Lung microvascular endothelial cell (primary cell): ENCODE measurements at places on chromosomes 7 and 10.
A peak's percentile ranks its signal among the peaks of the same experiment; 100 is the strongest.

DNA sequence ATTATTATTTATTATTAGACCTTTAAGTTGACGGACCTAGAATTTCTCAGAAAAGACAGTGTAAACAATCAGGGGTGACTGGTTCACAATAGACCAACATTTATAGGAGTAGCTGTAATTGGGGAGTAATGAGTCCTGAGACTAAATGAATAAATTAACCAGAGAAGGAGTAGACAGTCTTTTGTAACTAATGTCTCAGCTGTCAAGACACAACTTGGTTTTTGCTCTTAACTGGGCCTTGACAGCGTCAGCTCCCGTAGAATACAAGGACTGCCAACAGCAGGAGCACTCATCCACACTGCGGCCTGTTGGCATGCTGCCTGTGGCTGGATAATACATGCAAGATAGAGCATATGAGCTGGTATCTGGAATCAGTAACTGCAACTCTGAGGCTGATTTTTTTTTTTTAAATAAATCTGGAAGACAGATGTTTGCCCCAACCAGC lies 123.9 kb downstream of the CACNA2D1 start:
- peak; percentile 19 for DNase-seq

- DNase-seq = no peak
Measured at GRCh38 chr7:94439893-94440381, 45.2 kb downstream of the COL1A2 start.

- no peak for DNase-seq
Measured at GRCh38 chr7:20834656-20835055, 48.0 kb upstream of the SP8 start.

GRCh38 chr7:101330011-101330484 lies 8.4 kb upstream of the IFT22 start:
- no peak for DNase-seq

- DNase-seq = no peak
Measured at GRCh38 chr10:111277661-111278060, 200.8 kb downstream of the ADRA2A start.

GRCh38 chr10:1638889-1639419 lies 98.4 kb downstream of the ADARB2 start:
- no peak for DNase-seq

- DNase-seq = peak; percentile 86
Measured at GRCh38 chr7:139035586-139036353, at the start of gene ZC3HAV1L. TSS of gene ZC3HAV1L (minus strand) at chr7:139036042. CDS start at chr7:139036017, 25 bp downstream.

- DNase-seq = no peak
Measured at GRCh38 chr10:70578371-70578947, 24.1 kb downstream of the PRF1 start.

GRCh38 chr7:106038916-106039315 lies 73.2 kb downstream of the SYPL1 start:
- peak; percentile 30 for DNase-seq

DNA sequence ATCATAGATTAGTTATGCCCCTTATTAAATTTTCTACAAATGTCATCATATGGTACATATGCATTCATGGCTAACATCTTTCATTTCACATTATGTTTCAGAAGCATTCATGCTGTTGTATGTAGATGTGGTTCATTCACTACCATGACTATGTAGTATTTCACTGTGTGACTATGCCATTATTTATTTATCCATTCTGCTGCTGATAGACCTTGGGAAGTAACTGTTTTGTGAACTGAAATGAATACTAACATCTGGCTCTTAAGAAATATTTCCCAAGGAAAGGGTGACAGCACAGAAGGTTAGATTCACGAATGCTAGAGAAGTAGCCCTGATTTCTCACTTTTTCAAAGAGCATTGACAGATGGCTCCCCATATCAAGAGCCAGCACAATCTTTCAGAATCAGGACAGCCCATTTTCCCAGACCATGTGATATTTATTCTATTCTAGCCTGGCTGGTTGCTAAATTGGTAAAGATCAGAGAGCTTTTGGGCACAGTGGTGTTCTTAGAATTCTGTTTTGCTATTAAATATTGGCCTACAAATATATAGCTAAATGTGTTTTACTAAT lies 157.4 kb downstream of the DYNC1I1 start:
- no peak for DNase-seq

- peak; percentile 96 for DNase-seq
Measured at GRCh38 chr10:99659031-99659867, at the start of gene ENTPD7. TSS of gene ENTPD7 (plus strand) at chr10:99659509. CDS start at chr10:99659957, 448 bp downstream.

DNA sequence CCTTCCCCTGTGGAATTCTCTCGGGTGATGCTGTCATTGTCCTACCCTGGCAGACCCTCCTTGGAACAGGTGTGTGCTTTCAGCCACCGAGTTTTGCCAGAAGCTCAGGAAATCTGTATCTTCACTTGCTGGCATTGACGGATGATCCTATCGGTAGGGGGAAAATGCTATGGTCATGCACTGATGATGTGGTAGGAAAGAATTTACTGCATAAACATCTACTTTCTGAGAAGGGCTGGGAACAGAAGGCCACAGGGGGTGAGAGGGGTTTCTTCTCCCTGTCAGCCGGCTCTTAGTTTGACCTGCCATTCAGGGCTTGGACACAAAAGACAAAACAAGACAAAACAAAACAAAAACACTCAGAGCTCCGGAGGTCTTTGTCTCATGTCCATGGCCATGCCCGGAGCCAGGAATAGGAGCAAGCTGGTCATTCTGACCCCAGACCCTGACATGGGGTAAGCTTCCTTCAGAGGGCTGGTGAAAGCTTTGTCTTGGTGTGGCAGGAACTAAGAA lies 43.6 kb upstream of the CARD11 start:
- DNase-seq = no peak

DNA sequence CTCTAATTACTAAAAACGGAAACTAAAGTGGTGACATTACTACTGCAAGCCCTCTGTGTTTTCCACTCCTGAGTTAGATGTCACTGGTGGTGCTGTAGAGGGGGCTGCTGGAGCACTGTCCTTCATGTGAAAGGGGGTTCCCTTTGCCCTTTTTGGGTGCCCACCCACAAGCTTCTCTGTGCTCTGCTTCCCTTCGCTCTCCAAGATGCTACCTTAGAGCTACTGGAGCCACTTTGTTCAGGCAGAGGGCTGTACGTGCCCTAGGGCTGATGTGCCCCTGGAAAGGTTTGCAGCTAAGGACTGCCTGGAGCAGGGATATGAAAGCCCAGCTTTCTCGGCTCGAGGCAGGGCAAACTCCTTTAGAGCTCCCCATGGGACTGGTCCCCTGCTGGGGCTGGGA lies 28.3 kb downstream of the EMX2 start:
- no peak for DNase-seq

GRCh38 chr7:117219485-117219884 lies 103.4 kb downstream of the WNT2 start:
- no peak for DNase-seq

DNA sequence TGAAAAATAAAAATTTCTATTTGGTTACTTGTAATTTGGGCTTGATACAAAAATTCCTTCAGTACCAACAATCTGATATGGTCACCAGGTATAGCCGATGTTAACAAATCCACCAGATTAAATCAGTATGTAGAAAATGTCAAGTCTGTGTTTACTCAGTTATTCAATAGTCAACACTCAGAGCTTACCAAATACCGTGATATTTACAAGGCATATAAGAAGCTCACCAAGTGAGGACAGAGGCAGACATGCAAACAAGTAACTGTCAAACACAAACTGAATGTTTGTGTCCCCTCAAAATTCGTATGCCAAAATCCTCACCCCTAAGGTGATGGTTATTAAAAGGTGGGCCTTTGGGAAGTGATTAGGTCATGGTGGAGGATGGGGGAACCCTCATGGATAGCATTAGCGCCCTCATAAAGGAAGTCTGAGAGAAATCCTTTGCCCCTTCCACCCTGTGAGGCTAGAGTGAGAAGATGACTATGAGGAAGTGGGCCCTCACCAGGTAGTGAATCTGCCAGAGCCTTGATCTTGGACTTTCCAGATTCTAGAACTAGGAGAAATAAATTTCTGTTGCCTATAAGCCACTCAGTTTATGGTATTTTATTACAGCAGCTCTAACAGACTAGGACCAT lies 63.1 kb downstream of the TES start:
- DNase-seq = no peak

DNA sequence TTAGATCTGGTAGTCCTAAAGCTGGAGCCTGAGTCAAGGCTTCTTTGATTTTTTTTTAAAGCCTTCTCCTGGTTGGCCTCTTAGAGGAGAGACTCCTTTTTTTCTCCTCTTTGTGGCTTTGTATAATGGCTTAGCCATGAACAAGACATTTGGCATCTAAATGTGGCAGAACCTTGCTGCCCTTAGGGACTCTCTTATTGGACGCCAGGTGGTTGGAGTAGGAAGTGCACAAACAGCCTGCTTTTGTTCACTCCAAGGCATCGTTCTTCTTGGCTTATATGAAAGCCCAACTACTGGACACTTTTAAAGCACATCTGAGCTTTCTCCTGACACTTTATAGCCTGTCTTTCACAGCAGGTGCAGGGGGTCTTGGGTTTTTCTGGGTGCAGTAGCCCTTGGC lies 25.0 kb downstream of the ZPBP start:
- no peak for DNase-seq

DNA sequence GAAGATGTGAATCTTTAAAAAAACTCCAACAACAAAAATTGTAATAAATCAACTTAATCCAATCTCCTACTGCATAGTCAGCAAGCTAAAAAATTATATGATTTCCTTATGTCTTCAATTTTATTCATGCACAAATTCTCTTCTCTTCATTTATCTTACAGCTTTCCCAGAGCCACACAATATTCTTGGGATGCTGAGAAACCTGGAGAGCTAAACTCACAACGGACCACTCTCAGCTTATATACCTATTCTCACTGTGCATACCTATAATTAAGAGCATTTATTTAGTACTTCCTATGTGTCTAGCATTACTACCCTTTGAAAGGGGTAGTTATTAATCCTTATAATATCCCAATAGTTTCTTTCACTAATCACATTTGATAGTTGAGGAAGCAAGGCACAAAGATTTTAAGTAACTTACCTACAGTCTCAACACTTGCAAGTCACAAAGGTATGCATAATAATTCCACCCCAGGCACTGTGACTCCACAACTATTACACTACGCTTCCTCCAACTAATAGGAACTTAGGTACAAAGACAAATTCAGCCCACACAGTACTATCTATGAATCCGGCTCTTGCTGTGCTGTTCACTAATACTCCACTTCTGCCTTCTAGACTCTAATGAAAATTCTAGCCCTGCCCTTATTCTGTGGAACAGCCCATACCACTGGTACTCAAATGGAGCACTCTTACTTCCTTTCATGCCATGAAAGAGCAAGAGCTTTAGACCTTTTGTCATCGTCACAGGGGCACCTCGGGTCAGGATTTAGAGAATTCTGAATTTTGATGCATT lies 5.1 kb downstream of the CCDC71L start:
- DNase-seq = no peak

DNA sequence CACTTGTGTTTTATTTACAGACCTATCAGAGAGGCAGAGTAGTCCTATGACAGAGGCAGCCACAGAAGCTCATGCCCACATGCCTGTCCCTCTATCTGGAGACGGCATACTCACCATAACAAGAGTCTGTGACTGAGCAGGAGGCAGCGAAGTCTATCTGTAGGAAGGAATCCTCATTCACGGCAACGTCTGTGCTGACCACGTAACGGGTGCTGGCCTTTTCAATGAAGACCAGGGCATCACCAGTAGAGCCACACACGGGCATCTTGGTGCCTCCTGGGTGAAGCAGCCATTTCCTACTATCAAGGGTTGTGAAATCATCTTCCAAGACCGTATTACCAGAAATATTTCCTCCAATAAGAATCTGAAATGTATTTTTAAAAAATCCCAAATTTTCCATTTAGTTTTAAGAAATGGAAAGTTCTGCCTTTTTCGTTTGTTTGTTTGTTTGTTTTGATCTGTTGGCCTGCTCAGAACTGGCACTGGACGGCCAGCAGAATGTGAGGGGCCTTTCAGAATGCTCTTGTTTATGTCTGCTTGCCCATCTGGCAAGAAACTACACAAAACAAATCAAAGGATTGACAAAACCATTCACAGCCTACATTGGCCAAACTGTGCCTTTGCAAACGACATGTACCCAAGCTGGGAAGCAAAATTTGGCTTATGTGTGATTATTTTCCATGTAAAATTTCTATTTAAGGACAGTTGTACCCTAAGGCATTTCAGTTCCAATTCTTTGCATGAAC lies 93.1 kb upstream of the SLC26A5 start:
- no peak for DNase-seq

DNA sequence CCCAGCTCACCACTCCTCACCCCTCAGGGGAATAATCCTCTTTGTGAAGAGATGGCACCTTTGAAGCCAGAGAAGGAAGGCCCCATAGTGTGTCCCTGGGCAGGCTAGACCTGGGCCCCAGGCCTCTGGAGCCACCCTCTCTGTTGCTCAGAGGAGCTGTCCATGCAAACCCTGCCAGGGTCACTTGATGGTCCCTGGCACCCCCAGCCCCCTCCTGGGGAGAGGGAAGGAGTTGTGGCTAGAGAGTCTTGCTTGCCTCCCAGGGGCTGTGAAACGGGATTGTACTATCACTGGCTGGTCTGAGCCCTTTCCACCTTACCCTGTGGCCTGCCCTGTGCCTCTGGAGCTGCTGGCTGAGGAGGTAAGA lies 5.8 kb downstream of the GHRHR start:
- DNase-seq = no peak

DNA sequence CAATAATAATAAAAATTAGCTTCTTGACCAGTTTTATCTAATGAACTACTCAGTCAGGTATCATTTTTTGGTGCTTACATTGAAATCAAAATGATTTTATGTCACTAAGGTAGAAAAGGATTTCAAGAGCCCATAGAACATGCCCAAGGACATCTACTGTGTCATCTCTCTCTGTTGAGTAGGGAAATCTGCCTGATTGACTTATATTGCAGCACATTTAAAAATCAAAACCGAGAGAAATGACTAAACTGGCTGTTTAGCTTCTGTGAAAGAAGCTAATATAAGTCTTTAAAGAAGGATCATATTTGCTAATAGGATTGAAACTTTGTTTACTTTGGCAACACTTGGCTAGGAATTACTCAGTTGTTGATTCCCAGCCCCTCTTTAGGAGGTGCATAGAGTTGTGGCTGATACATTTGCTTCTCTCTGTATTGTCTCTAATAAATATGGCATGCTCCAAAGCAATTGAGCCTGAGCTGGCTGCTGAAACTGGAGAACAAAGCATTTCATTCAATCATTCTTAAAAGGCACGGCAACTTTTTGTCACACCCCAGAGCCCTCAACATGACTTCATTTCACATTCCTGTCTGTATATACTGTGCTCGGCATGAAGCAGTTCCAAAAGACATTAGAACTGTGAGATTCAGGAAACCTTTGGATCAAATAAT lies 1096.9 kb upstream of the POT1 start:
- DNase-seq = no peak

- DNase-seq = no peak
Measured at GRCh38 chr7:110604885-110605284, 486.0 kb upstream of the LRRN3 start.

DNA sequence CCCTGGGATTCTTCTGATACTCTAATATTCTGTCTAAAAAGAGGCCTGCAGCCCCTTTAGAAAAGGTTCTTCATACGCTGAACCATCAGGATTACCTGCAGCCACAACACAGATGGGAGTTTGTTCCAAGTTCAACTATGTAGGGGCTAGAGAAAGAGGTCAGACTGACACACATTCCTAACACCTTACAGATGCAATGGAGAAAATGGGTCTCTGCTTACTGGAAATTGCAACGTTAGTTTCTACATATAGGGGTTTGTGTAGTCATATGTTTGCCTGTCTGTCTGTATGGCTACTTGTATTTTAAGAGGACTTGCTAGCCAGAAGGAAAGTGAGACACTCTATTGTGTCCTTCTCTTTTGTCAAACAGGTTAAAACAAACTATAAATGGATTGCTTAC lies 618.5 kb downstream of the INHBA start:
- DNase-seq = no peak
